Activated naive CD4-positive, alpha-beta T cell treated with anti-CD3 and anti-CD28 coated beads, Interleukin-2, amount 10 ng/mL, durations not matched to agents 5 hours and 36 hours (primary cell): ENCODE measurements at places on chromosomes 3 and 15. TPM values are rescaled to one million over a fixed set of nuclear protein-coding genes. Genes with fewer than 3 reads are reported as not detected.

The DGKG gene
- total RNA-seq: 0.29 TPM

The MINAR1 gene
- 0.58 TPM for total RNA-seq

The AMT gene
- total RNA-seq: 5.0 TPM

The SAMD7 gene
- total RNA-seq: not detected

The RPP14 gene
- 12.3 TPM for total RNA-seq

The CCR9 gene
- not detected for total RNA-seq

The SIN3A gene
- 91.4 TPM for total RNA-seq
